Heart left ventricle (tissue), 16 donors: ENCODE measurements at places on chromosomes 4 and X.
A peak's percentile ranks its signal among the peaks of the same experiment; 100 is the strongest.

DNA sequence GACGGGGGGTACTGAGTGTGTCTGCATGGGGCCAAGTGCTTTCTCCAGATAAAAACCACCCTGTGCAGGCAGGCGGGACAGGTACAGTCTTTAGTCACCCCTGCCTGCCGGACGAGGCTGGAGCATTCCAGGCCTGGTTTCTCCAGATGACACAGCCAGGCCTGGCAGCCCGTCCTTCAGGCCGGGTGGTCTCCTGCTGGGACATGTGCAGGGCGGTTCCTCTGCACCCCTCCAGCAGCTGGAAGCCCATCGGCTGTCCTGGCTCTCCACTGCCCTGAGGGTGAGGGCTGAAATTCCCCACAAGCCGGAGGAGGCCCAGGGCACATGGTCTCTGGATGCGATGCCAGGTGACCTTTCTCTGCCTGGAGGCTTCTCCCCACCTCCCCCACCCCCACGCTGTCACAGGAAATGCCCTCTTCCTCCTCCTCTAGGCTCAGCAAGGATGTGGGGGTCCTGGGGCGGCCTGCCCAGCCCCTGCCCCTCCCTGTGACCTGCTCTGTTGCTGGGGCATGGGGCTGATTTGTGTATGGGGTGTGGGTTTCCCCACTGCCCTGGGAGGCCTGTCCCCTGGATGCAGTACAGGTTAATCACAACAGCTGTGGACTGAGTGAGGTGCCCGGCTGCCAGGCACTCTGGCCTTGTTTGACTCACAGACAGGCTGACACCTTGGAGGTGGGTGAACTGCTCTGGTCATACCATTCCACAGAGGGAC lies 110.7 kb upstream of the LRPAP1 start:
- no peak for DNase-seq

DNA sequence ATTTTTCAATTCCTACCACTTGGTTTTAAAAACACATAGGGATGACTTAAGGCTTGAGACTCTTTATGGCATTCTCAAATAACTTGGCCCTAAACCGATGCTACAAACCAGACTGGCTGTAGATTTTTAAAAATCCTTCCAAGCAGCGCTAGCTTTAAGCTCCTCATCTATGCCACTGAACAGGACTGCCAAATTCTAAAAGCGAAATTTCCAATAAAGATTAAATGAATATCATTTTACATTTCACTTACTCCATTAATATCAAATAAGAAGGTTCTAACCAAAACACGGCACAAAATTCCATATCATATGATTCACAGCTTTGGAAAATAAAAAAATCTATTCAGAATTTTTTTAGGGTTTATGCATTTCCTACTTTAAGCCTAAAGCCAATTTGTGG lies 134.2 kb downstream of the FANCB start:
- no peak for DNase-seq

- no peak for DNase-seq
Observed at GRCh38 chr4:8593264-8594096, 915 bp downstream of the CPZ start.

- peak; percentile 76 for DNase-seq
Observed at GRCh38 chrX:129540068-129540653, at the start of gene OCRL. Gene OCRL (plus strand): TSS chrX:129540259. CDS start chrX:129540440, 181 bp downstream.

GRCh38 chr4:31518796-31519250 lies 798.7 kb downstream of the PCDH7 start:
- DNase-seq: no peak

DNA sequence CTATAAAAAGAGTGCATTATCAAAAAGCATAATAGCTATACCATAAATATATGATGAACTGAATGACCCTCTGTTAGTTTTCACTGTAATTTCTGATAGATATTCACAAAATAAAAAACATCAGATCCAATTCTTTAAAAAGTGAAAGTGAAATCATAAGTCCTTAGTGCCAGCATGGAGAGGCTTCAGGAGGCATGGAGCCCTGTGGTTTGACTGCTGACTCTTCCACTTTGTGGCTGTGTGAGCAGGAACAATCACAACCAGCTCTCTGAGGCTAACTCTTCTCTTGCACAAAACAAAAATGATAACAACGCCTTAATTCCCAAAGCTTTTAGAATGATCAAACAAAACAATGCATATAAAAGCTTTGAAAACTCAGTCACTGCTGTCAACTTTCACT lies 1143.9 kb downstream of the PDHA2 start:
- no peak for DNase-seq

- no peak for DNase-seq
Observed at GRCh38 chrX:12894074-12895030, 12.1 kb upstream of the TLR8 start.

GRCh38 chr4:153787061-153787560 lies 1.8 kb downstream of the SFRP2 start:
- no peak for DNase-seq

DNA sequence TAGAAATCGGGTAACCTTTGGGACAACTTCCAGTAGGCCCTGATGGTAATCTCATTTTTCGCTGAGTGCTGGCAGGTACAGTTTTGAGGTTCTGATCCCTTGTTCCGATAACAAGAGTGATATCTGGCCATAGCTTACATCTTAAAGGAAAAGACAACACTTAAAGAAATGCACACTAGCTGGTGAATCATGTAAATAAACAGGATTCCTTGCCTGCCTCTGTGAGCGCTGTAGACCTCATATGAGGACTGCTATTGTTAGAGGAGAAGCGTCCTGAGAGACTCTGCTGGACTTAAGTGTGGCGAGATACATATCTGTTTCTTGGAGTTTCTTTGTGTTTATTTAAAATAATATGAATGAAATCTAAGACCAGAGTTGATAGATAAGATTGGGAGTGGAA lies 149.3 kb upstream of the SLC4A4 start:
- DNase-seq: no peak

- DNase-seq: peak; percentile 78
Observed at GRCh38 chr4:185143601-185143969, 519 bp downstream of the SLC25A4 start.

GRCh38 chr4:2515830-2516550 lies 20.5 kb upstream of the FAM193A start:
- peak; percentile 74 for DNase-seq

GRCh38 chr4:189147005-189147929 lies 793.4 kb upstream of the FRG1 start:
- DNase-seq: no peak
